Smooth muscle cell of the pulmonary artery (primary cell): ENCODE measurements at places on chromosomes 11 and 22. TPM values are rescaled to one million over a fixed set of nuclear protein-coding genes. Genes with fewer than 3 reads are reported as not detected.

Gene OR5B21
- not detected in 2 replicates for total RNA-seq

Gene P2RY6
- 1.5 and 2.5 TPM in 2 replicates for total RNA-seq

Gene TOMT
- total RNA-seq, result not detected in 2 replicates

Gene GPHA2
- not detected in 2 replicates for total RNA-seq

Gene TMEM135
- total RNA-seq, result 19.8 and 25.3 TPM in 2 replicates

Gene LRRN4CL
- total RNA-seq, result 3.3 and 4.9 TPM in 2 replicates

Gene CXCR5
- total RNA-seq, result not detected in 2 replicates

Gene HPX
- 0.78 and 0.92 TPM in 2 replicates for total RNA-seq

Gene OLFML1
- total RNA-seq, result 3.4 and 51.0 TPM in 2 replicates

Gene MS4A4E
- not detected in 2 replicates for total RNA-seq
